ENCODE measurements at places on chromosomes 16 and 17.
A peak's percentile ranks its signal among the peaks of the same experiment; 100 is the strongest.

DNA sequence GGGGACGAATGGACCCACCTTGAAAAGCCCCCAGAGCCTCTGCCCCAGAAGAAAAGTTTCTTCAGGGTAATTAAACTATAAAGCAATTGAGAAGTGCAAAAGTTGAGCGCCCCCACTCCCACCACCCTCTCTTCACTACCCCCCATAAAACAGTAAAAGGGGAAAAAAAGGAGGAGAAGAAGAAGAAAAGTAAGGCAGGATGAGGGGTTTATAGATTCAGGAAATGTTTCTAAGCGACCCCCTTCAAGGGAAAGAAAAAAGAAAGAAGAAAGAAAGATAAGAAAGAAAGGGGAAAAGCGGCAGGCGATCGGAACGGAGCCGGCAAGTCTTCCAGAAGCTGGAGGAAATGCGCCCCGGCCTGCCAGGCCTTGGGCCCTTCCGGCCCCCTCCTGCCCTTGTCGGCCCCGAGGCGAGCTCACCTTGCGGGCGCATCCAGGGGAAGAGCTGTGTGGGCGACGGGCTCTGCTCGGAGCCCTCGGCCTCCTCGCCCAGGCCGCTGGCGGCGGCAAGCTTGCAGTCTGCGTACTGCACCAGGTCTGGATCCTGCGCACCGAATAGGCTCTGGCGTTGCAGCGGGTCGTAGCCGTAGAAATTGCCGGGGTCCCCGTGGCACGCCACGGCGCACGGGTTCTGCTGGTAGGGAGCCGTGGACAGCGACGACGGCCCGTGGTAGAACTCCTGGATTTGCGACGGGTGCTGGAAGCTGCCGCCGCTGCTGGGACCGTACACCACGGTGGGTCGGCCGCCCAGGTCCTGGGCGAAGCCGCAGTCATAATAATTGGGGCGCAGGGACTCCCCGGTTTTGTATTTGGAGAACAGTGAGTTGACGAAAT, 1.0 kb downstream of the HOXB8 start:
- no peak for DNase-seq

DNA sequence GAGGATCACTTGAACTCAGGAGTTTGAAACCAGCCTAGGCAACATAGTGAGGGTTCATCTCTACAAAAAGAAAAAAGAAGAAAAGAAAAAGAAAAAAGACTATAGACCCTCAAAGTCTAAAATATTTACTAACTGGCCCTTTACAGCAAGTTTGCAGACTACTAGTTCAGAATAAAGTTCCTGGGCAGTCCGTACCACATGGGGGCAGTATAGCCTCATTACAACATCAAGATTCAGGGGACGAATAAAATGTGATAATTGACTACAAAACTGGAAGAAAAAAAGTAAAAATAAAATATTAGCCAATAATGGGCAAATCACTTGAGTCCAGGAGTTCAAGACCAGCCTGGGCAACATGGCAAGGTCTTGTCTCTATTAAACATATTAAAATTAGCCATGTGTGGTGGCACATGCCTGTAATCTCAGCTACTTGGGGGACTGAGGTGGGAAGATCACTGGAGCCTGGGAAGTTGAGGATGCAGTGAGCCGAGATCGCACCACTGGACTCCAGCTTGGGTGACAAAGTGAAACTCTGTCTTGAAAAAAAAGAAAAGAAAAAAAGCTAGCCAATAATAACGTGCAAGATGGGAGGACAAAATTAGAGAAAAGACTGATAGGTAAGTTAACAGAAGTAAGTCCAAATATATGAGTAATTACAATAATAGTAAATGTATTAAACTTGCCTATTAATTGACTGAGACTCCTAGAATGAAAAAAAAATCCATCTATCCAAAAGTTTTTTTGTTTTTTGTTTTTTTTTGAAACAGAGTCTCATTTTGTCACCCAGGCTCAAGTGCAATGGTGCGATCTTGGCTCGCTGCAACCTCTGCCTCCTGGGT, 129.4 kb upstream of the SEC14L1 start:
- DNase-seq, result peak; percentile 53

- no peak for DNase-seq
Measured at GRCh38 chr16:1932050-1933028, 10.7 kb downstream of the MSRB1 start.

DNA sequence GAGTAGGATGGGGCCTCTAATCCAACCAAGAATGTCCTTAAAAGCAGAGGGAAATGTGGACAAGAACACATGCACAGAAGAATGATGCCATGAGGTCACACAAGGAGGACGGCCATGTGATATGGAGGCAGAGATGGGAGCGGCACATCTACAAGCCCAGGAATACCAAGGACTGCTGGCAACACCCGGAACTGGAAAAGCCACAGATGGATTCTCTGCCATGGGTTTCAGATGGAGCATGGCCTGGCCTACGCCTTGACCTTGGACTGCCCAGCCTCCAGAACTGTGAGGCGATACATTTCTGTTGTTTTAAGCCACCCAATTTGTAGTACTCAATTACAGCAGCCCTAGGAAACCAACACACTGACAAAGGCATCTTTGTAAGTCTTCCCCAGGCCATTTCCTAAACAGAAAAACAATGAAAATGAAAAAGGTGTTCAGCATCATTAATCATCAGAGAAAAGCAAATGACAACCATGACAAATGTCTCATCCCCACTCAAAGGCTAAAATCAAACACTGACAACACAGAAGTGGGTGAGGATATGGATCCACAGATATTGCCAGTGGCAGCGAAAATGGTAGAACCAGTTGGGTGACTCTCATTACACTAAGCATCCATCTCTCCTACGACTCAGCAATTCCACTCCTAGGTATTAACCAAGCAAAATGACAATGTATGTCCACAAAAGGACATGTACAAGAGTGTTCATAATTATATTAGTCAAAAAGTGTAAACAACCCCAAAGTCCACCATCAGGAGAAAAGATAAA, 76.9 kb upstream of the CNEP1R1 start:
- DNase-seq, result no peak

- DNase-seq, result no peak
Measured at GRCh38 chr17:10992106-10992880, 154.4 kb upstream of the PIRT start.

DNA sequence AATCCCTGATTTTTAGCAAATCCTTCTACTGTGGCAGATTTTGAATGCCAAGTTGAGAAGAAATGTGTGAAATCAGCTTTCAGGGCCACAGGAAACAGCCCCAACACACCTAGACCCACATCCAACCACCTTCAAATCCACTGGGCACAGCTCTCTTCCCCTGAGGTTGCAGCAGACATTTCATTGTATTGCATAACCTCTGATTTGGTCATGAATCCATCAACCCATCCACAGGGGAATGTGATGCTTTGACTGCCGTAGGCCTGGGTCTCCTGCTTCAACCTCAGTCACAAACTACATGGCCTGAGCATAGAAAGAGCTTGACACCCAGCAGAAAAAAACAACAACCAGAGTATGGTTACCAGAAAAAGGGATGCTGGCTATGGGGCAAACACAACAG, 145.6 kb downstream of the GSG1L start:
- no peak for DNase-seq

GRCh38 chr16:86668136-86668910, 90.0 kb downstream of the FOXL1 start:
- no peak for DNase-seq

DNA sequence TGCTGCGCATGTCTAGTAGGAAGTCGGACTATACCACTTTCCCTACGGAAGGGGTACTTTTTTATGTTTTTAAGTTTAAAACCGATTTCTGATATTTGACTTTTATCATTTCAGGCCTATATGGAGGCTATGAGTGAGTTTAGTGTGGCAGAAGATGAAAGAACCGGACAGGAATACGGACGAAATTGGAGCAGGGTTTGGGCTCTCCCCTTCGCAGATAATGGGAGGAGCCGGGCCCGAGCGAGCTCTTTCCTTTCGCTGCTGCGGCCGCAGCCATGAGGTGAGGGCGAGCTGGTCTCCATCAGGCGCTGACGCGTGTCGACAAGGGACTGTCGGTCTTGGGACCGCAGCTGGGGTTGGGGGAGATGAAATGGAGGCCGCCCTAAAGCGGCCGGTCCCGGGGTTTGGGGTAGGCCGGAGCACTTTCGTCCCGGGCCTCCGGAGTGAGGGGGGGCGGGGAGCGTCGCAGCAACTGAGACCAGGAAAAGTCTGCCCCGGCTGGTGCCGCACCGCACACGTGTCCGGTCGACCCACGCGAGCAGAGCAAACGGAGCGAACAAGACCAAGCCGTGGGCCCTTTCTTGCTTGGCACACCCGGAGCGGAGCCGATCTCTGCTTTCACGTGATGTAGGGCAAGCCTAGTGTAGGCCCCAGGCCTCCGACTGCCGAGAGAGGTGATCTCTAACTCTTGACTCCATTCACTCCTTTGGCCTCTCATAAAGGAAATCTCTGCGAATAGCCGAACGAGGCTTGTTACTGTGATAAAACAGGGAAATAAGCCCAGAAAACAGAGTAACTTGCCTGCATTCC, at the start of gene RPL19:
RPL19 (plus strand) TSS at position 214 of the 810 bp plus-strand sequence; CDS start at position 276, 62 bp downstream.
- no peak for DNase-seq

DNA sequence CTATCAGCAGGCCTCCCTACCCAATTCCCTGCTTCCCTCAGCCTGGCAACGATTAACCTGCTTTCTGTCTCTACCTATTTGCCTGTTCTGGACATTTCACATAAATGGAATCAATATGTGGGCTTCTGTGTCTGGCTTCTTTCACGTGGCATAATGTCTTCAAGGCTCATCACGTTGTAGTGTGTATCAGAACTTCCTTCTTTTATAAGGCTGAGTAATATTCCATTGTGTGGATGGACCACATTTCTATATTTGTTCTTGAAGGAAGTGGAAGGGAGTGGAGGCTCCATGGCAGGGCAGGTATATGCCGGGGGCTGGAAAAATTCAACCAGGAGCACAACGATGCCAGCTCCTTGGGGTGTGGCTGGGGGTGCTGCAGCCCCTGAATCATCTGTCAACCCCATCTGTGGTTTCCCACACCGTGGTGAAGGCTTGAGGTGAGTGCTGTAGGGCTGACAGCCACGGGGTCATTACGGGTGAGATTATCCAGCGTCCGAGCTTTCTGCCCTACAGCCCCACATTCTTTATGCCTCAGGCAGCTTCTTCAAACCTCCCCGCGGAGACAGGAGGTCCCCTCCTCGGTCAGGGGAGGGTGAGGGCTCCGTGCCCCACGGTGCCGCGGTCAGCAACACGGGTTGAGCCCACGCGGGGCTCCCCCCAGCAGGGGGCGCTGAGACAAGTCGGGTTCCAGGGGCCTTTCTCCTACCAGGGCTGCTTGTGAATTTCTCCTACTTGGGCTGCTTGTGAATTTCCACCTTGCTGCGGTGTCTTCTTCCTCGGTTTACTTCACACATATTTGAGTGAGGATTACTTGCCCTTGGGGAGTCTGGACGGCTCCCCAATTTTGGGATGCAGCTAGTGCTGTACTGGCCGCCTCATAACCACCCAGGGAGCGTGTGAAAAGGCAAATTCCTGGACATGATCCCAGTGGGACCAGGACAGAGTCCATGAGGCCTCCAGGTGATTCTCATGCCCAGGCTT, 18.3 kb upstream of the WFIKKN2 start:
- DNase-seq, result no peak

GRCh38 chr16:35598696-35599332, 2139.4 kb downstream of the TP53TG3F start:
- DNase-seq, result no peak

DNA sequence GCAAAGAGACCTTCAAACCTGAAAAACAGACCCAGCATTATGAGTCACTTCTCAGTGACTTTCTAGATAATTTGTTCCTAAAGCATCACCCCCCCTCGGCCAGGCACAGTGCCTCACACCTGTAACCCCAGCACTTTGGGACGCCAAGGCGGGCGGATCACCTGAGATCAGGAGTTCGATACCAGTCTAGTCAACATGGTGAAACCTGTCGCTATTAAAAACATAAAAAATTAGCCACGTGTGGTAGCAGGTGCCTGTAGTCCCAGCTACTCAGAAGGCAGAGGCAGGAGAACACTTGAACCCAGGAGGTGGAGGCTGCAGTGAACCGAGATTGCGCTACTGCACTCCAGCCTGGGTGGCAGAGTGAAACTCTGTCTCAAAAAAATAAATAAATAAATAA, 24.3 kb upstream of the RNPS1 start:
- no peak for DNase-seq

DNA sequence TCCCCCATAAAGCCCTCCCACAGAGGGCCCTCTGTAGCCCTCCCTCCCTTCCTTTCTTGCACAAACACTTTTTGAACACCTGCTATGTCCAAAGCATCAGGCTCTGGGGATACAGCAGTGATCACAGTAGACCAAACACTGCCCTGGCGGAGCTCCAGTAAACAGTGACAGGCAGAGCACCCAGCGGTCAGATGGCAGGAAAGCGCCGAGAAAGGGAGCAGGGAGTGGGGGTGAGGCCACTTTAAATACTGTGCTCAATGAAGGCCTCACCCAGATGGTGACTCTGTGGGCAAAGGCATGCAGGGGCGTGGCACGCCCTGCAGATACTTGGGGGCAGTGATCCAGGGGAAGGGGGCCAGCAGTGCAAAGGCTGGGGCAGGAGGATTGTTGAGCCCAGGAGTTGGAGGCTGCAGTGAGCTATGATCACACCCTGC, 7.6 kb downstream of the PRR29 start:
- DNase-seq, result no peak

- DNase-seq, result no peak
Measured at GRCh38 chr17:73539166-73539565, 105.1 kb downstream of the SDK2 start.

DNA sequence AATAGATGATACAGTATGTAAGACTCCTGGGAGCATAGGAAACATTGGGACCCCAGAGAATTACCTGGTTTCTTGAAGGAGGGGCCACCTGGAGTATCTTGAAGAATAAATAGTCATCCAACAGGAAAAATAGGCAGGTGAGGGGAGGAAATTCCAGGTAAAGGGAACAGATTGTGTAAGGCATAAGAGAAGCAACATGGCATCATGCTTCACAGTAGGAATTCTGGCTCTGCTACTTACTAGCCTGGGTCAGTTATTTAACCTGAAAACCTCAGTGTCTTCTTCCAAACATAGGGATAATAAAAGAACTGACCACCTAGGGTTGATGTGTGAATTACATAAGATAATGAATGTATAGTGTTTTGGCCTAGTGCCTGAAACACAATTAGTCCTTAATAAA, 122.1 kb downstream of the CA10 start:
- no peak for DNase-seq
